ENCODE measurements at places on chromosomes 5 and 9.

GRCh38 chr9:97529363-97530076, 28.1 kb downstream of the TMOD1 start:
- no peak for DNase-seq

DNA sequence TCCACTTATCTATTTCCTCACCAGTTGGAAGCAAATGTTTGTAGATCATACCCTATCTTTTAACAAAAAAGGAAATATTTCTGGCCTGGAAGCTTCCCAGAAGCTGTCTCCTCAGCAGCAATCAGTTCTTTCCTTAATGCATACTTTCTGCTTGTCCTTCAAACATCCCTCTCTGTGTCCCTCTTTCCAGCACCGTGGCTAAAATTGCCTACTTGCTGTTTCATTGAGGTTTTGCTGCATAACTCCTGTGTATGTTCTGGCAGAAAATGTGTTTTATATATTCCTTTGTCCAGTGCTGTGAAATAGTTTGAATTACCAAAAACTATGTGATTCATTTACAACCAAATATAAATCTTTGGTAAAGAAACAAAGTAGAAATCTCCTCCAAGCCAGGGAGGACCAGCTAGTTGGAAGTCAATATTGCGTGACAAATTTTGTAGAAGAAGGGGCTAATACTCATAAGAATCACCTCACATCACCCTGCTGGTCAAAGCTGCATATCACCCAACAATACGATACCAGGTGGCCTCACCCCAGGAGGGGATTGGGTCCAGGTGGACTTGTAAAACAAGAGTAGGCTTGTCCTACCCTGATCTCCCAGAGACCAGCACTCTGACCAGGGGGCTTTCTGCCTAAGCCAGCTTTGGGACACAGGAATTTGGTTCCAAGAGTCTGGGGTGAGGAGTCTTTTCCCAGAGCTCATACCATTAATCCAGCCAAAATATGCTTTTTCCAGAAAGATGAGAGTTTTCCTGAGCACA, 198.4 kb upstream of the SNX2 start:
- no peak for DNase-seq

GRCh38 chr5:178297751-178298150, 65.1 kb upstream of the PHYKPL start:
- no peak for DNase-seq

- no peak for DNase-seq
These were observed 113.9 kb upstream of the ADAMTSL1 start for GRCh38 chr9:18360005-18360404.

- DNase-seq, result no peak
These were observed 34.2 kb downstream of the PRKACG start for GRCh38 chr9:68979538-68980314.
